ENCODE measurements at places on chromosomes 1 and 21.
A peak's percentile ranks its signal among the peaks of the same experiment; 100 is the strongest.

GRCh38 chr1:18662286-18662639 is 31.6 kb downstream of the PAX7 start:
- DNase-seq = no peak

GRCh38 chr1:119115311-119115710 is 25.1 kb downstream of the WARS2 start:
- no peak for DNase-seq

- no peak for DNase-seq
Observed at GRCh38 chr1:22971161-22971560, 1.5 kb downstream of the LACTBL1 start.

DNA sequence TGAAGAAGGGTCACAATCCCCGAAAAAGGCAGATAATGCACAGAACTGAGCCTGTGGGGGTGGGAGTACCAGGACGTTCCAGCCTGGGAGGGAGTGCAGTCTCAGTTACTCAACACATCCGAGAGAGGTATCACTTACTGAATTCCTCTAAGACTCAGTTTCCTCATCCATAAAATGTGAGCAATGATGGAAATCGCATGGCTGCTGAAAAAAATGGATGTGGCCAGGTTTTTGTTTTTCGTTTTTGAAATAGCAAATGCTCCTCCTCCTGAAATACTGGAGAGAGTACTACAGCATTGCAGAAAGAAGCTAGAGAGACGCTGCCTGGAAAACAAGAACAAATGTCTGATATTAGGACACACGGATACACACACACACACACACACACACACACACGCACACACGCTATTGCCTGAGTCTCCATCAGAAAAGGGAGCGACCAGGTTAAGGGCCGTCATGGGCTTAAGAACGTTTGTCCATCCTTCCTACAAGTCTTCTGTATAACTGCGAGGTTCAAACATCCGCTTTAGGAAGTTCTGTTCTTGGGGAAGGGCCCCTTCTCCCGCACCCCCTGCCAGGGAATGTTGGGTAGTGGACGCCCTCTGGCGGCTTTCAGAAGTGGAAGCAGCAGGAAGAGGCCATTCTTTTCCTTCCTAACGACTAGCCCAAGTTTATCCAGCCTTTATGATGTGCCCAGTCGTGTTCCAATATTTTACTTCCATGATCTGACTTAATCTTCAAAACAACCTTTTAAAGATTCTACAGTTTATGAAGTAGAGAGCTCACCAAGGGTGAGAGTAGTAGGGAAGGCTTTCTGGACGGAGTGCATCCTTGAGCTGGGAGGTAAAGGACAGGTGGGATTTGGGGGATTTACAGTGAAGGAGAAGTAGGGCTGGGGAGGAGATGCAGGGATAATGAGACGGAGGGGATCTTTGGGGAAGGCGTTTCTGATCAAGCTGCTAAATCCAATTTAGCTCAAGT is 699 bp upstream of the NES start:
- DNase-seq = no peak

DNA sequence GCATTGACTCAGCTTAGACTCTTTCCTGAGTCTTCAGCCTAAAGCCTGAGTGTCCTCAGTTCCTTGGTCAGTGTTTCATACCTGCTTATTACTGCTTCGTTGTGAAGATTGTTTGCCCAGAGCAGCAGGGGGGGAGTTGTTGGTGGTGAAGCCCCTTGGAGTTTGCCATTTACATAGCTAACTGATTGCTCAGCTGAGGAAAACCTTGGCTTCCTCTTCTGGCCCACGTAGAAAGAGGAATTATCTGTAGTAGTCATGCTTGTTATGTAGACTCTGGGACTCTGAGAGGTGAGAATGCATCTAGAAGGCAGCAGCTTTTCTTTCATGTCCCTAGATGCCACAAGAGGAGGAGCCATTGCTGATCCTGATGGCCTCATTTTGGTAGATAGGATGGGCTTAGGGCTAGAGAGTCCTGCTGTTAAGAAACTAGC is 125.9 kb downstream of the MAST2 start:
- no peak for DNase-seq

- DNase-seq = no peak
Observed at GRCh38 chr1:75725266-75725665, 757 bp downstream of the ACADM start.

DNA sequence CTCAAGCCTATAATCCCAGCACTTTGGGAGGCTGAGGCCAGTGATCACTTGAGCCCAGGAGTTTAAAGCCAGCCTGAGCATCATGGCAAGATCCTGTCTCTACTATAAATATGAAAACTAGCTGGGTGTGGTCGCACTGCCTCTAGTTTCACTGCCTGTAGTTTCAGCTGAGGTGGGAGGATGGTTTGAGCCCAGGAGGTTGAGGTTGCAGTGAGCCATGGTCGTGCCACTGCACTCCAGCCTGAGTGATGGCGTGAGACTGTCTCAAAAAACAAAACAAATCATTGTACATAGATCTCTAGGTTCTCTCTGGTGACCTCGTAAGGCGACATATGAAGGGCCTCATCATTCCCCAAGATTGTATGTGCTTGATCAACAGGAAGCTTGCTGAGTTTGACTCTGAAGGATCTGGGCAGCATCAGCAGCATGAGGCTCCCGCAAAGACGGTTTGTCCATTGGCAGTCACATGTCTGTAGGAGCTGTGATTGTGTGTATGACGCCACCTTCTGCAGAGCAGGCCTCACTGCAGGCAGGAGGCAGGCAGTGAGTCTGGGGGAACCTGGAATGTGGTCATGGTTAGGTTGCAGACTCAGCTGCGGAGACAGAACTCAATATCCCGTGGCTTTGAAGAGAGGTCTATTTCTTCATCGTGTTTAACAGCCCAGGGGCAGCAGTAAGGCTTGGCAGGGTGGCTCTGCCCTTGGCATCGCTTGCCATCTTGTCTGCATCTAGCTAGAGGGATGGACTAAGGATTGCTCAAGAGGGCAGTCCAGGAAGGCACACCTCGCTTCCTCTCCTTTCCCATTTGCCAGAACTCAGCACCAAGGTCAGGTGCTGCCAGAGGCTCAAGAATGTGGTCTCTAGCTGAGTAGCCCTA is 14.0 kb downstream of the ATP5PO start:
- DNase-seq = no peak

GRCh38 chr1:154574716-154575115 is 7.1 kb downstream of the CHRNB2 start:
- no peak for DNase-seq

GRCh38 chr1:21614419-21615115 is 54.6 kb downstream of the RAP1GAP start:
- DNase-seq = no peak

DNA sequence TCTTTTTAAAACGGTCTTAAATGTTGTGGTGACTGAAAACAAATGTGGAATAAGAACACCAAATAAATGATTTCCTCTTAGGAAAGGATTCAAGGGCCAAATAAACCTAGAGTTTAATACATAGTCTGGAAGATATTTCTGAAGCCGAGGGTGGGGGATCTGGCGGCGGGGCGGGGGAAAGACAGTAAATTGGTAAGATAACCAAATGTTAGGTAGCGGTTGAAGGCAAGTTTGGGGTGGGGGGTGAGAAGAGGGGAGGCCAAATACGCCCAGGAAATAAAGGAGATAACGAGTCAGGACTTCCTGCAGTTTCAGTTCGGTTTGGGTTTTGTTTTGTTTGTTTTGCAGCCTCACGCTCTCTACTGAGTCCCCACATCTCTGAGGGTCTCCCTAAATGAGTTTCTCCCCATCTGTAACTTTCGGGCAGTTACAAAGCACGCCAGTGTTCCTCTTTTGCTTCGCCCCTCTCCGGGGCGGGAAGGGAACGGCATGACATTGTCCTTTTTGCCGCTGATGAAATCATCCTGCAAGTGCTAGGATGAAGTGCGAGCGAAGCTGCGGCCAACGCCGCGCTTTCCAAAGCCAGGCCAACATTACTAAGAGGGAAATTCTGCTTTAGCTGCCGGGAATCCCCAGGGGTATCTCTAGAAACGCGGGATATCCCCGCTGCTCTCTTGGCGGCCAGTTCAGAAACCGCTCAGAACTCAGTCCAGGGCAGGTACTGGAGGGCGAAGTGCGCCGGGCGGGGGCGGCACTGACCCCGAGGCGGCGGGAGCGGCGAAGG is 844 bp downstream of the NIBAN1 start:
- DNase-seq = no peak

DNA sequence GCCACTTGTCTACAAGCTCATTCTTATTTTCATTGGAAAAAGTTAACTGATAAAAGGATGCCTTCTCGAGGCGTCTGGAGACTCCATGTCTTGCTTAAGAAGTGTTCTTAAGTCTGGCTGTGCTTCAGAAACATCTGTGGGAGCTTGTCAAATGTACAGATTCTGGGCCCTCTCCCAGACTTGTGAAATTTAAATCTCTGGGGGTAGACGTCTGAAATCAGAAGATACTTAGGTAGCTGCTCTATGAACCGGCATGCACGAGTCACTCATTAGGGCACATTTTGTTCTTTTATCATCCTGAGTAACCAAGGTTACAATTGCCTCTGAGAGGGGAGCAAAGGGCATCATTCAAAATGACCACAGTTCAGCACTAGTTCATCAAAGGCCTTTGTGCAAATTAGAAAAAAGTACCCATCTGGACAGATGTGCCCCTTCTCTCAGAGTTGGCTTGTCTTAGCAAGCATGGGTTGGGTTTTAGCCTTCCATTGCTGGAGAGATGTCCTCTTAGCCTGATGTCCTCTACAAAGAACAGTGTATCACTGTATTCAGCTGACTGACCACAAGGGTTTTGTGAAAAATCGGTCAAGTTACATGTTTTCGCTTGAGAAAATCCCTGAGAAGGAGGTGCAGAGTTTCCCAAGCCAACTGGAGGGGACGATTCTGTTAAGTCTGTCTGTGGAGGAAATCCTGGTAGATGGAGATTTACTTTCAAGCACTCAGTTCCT is 156.9 kb downstream of the ASTN1 start:
- DNase-seq = no peak

DNA sequence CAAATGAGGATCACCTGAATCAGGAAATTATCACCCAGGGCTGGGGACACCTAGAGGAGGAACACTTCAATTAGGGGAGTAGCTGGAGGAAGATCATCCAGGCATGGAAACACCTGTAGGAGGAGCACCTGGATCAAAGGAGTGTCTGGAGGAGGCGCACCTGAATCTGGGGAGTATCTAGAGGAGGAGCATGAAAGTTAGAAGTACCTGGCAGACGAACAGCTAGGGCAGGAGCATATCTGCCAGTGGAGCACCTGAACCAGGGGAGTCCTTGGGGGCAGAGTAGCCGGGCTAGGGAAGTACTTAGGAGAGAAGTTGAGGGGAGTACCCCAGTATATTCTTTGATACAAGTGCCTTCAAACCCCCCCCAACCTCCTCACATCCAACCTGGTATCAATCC is 1.3 kb downstream of the C1orf210 start:
- DNase-seq = no peak

- DNase-seq = no peak
Observed at GRCh38 chr1:234782791-234783190, 172.8 kb upstream of the IRF2BP2 start.

- no peak for DNase-seq
Observed at GRCh38 chr1:203299169-203299568, 6.2 kb upstream of the BTG2 start.

- no peak for DNase-seq
Observed at GRCh38 chr1:228647523-228648444, 87.5 kb upstream of the RHOU start.

DNA sequence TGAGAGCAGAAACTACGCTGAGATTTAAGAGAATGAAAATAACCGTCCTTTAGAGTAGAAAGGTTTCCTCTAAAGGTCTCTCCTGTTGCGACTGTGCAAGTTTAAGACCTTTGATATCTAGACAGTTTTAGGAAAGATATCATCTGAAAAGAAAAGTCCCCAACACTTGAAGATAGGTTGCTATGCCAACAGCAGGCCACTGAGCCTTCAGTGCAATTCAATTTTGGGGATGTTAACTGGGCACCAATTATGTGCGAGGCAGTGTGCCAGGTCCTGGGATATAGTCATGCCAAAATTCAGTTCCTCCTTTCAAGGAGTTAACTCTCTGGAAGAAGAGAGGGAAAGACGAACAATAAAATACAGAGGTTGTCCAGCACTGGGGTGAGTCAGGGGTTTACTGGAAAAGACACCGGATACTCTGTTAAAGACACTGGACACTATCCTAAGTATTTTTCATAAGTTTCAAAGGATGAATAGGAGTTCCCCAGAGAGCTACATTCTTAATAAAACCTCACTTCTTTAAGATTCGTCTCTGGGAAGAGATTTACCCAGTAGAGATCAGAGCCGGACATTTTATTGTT is 25.5 kb upstream of the ZNF281 start:
- DNase-seq = no peak

- peak; percentile 56 for DNase-seq
Observed at GRCh38 chr1:237677979-237678378, 212.7 kb downstream of the ZP4 start.

GRCh38 chr1:61263905-61264824 is 181.8 kb downstream of the NFIA start:
- no peak for DNase-seq

- peak; percentile 78 for DNase-seq
Observed at GRCh38 chr1:158002631-158003405, 9.4 kb downstream of the KIRREL1 start.

GRCh38 chr1:243991650-243992049 is 59.4 kb upstream of the ZBTB18 start:
- DNase-seq = no peak

DNA sequence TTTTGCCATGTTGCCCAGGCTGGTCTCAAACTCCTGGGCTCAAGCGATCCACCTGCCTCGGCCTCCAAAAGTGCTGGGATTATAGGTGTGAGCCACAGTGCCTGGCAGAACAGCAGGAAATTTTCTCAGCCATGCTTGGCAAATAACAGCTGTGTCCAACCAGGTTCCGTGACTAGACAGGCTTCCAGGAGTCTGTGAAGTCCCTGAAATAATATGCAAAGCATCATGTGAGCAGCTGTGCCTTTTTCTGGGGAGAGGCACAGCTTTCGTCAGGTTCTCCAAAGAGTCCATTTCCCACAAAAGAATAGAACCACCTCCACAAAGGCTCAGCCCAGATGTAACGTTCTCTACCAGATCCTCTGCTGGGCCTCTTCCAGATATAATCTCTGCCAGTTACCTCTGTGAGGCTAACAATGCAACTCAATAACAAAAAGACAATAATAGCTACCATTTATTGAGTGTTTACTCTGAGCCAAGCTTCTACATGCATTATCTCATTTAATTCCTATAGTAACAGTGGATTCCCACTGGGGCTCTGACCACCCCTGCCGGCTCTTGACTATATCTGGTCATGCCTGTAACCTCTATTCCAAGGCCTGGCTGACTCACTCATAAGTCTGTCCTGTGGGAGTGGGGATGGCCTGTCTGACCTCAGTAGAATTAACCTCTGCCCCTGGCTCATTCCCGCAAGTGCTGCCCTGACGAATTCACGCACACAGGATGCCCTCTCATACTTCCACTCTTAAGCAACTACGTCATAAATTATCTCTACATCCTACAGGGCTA is 4.0 kb upstream of the NKAIN1 start:
- DNase-seq = no peak

DNA sequence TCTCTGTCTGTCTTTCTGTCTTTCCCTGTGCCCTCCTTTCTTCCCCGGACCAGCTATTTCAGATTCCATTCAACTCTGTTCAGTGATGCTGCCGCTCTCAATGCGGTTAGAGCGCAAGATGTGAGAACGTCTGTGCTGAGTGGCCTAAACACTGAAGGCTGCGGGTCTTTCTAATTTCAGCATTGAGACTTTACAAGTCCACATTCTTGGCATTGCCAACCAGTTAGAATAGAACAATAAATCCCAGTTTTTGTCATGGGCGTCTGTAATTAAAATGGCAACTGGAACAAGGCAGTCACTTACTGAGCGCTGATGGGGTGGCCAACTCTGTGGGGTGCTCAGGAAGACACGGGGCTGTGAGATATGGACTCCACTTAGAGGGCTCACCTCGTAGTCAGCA is 112.8 kb downstream of the DHRS3 start:
- no peak for DNase-seq

Measured in epithelial cell of proximal tubule (primary cell).